SJSA1 (cell line): ENCODE measurements at places on chromosomes 12 and 14.

GRCh38 chr14:49460662-49461061 is 125.5 kb downstream of the RPS29 start:
- no peak for DNase-seq
- no peaks in the 10 kb centered on the region for H3K4me1 ChIP-seq
- no peaks in the 10 kb centered on the region for H3K36me3 ChIP-seq
- no peak overlapping the region for H3K27ac ChIP-seq
- H3K27me3 ChIP-seq: no peaks in the 10 kb centered on the region; the same call in none of the 2 replicates

DNA sequence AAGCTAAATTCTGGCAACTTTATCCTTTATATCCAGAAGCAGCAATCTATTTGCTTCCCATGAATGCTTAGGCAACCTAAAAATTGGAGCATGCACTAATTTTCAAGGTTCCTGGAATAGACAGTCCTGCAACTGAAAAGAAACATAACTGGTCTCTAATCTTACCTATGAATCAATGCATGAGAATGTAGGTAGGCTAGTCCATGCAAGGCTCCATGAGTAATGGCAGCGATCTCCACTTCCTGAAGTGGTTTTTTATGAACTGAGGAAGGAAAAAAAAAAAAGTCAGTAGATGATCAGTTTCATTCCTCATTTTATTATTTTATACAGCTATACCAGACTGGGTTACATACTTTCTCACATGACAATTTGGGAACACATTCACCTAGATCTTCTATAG is 102.0 kb downstream of the PEBP1 start:
- no peak overlapping the region for H3K4me3 ChIP-seq
- peaks cover 32% of the 10 kb centered on the region for H3K36me3 ChIP-seq
- no peaks in the 10 kb centered on the region for H3K4me1 ChIP-seq
- H3K27ac ChIP-seq: no peak overlapping the region
- H3K27me3 ChIP-seq: no peaks in the 10 kb centered on the region

- peak; percentile 27 for DNase-seq
- H3K27ac ChIP-seq: no peak overlapping the region
- H3K36me3 ChIP-seq: no peaks in the 10 kb centered on the region
- H3K4me1 ChIP-seq: peaks cover 39% of the 10 kb centered on the region
Observed at GRCh38 chr14:61385002-61385685, 63.8 kb downstream of the PRKCH start.

DNA sequence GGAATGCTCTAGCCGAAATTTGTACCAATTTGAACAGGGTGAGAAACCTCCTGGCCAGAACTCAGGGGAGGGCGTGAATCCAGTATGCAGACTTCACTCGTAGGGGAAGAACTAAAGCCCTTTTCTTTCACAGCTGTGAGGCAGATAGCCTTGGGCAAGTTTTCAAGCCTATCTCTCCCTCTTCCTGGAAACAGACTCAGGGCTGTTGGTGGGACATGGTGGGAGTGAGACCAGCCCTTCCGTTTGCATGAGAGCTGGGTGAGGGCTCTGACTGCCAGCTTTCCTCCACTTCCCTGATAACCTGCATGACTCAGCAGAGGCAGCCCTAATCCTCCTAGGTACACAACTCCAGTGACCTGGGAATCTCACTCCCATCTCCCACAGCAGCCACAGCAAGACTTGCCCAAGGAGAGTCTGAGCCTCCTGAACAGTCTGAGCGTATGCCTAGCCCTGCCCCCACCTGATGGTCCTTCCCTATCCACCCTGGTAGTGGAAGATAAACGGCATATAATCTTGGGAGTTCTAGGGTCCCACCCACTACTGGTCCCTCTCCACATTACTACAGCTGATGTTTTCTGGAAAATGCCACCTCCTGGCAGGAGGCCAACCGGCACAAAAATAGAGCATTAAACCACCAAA is 170.1 kb upstream of the AMIGO2 start:
- H3K4me1 ChIP-seq: 0 out of 2 replicates have a peak, but pooled peaks cover 11% of the 10 kb centered on the region
- no peak overlapping the region for H3K27ac ChIP-seq
- H3K36me3 ChIP-seq: no peaks in the 10 kb centered on the region
- H3K4me3 ChIP-seq: no peak overlapping the region
- no peaks in the 10 kb centered on the region for H3K27me3 ChIP-seq

GRCh38 chr12:93288626-93289025 is 89.1 kb upstream of the NUDT4 start:
- H3K4me1 ChIP-seq: no peaks in the 10 kb centered on the region
- no peak overlapping the region for H3K27ac ChIP-seq
- no peaks in the 10 kb centered on the region for H3K27me3 ChIP-seq
- no peak overlapping the region for H3K4me3 ChIP-seq
- H3K36me3 ChIP-seq: no peaks in the 10 kb centered on the region
- no peak for DNase-seq

DNA sequence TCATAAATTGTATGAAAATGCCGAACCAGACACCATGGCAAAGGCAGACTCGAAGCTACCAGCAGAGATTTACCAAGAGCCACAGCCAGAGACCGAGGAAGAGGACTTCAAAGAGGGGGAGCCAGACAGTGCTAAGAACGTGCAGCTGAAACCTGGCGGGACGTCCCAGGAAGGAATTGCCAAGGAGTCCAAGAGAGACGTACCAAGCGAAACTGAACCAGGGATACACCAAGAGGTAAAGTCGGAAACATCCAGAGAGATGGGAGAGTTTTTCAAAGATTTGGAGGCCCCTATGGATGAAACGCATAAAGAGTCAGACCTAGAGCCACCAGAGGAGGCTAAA is 294 bp downstream of the SAMD15 start:
- H3K4me1 ChIP-seq: peaks cover 15% of the 10 kb centered on the region; the same call in 1 of the 2 replicates
- H3K36me3 ChIP-seq: peaks cover 3% of the 10 kb centered on the region; the same call in 1 of the 2 replicates

DNA sequence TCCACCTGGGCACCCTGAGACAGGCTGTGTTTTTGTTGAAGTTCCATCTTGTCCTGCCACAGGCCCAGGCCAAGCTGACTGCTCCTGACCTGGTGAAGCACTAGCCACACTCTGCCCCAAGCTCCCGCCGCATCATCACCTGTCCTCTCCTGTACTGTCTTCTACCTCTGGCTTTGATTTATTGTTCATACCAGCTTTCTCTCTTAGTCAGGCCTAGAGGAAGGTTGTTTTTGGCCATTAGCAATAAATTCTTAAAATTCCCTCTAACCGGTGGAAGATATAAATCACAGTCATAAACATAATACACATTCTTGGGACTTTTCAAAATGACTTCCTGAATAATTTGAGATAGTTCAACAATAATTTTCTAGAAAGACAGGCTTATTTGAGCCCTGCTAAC is 169.4 kb downstream of the DAD1 start:
- H3K4me3 ChIP-seq: no peak overlapping the region
- no peaks in the 10 kb centered on the region for H3K36me3 ChIP-seq
- no peaks in the 10 kb centered on the region for H3K4me1 ChIP-seq
- H3K27ac ChIP-seq: no peak overlapping the region

DNA sequence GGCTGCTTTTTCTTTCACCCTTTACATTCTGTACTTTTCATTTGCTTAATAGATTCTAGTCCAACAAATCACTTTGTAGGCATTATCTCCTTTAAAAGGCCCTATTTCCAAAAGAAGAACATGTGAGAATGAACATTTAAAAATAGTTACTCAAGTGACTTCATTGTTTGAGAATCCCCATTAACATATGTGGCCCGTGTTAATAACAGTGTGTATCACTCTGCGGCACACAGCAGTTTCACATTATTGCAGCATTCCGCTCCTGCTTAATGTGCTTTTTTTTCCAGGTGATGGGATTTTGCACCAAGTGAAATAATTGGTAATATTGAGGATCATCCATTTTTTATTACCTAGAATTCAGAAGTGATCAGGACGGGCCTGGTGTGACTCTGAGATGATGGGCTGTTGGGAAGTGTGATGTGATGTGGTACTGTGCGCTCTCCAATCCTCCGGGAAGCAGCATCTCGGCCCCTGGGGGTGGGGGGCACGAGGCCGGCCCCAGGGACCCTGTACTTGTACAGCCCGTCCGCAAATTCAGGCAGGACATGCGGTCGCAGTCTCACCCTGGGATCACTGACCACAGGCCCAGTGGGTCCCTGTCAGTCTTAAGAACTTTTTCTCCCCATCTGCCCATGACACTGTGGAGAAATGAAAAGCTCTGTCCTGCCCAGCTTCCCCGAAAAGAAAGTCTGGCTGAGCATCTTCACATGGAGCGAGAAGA is 32.9 kb downstream of the SLC15A4 start:
- no peaks in the 10 kb centered on the region for H3K27me3 ChIP-seq
- H3K36me3 ChIP-seq: peaks cover 50% of the 10 kb centered on the region
- no peak for DNase-seq
- H3K27ac ChIP-seq: no peak overlapping the region

GRCh38 chr12:68743356-68743755 is 2.6 kb upstream of the SLC35E3 start:
- H3K4me1 ChIP-seq: no peaks in the 10 kb centered on the region
- no peak overlapping the region for H3K4me3 ChIP-seq
- H3K36me3 ChIP-seq: 0 out of 2 replicates have a peak, but pooled peaks cover 18% of the 10 kb centered on the region
- H3K27me3 ChIP-seq: no peaks in the 10 kb centered on the region
- H3K27ac ChIP-seq: no peak overlapping the region
- no peak for DNase-seq

DNA sequence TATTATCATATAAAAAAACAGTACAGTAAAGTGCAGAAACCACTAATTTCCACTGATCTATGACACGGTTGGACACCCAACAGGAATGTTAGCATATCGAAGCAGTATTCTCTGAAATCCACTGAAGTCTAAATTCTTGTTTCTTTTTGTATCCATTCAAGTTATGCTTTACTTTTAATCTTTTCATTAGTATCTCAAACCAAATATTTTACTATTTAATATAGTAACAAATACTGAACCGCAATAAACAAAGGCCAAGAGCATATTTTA is 41.1 kb downstream of the ATXN2 start:
- peaks cover 18% of the 10 kb centered on the region for H3K36me3 ChIP-seq
- DNase-seq: no peak
- peaks cover 10% of the 10 kb centered on the region for H3K4me1 ChIP-seq
- no peak overlapping the region for H3K4me3 ChIP-seq
- H3K27ac ChIP-seq: no peak overlapping the region

GRCh38 chr14:99479906-99480869 is at the start of gene SETD3:
Gene SETD3, minus strand, starts transcription at chr14:99480859. Its CDS starts 15,054 bp downstream, at chr14:99465805.
- no peaks in the 10 kb centered on the region for H3K27me3 ChIP-seq
- H3K36me3 ChIP-seq: peaks cover 11% of the 10 kb centered on the region
- peak; percentile 49 for DNase-seq

DNA sequence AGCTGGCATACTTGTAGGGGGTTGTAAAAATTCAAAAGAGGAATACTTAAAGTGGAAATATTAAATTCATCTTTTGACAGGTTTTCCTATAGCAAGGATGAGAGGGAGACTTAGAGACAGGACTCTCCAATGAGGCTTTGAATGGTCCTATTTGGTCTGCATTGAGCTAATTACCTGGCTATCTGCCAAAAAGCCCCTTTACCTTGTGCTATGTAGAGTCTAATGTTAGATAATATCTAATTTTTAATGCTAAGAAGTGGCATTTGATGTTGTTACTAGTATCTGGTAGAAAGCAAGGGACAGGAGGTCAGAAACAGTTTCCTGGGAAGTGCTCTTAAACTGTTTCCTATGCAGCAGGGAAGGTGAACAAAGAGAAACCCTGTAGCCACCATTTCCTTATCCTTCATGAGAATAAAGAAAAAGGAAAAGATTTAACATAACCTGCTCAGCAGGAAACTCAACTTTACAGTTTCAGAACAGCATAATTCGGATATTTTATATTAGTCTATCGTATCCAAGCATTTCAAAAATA is 550.0 kb downstream of the SOX5 start:
- no peak overlapping the region for H3K4me3 ChIP-seq
- H3K27ac ChIP-seq: no peak overlapping the region
- no peak for DNase-seq
- no peaks in the 10 kb centered on the region for H3K27me3 ChIP-seq
- H3K36me3 ChIP-seq: no peaks in the 10 kb centered on the region

DNA sequence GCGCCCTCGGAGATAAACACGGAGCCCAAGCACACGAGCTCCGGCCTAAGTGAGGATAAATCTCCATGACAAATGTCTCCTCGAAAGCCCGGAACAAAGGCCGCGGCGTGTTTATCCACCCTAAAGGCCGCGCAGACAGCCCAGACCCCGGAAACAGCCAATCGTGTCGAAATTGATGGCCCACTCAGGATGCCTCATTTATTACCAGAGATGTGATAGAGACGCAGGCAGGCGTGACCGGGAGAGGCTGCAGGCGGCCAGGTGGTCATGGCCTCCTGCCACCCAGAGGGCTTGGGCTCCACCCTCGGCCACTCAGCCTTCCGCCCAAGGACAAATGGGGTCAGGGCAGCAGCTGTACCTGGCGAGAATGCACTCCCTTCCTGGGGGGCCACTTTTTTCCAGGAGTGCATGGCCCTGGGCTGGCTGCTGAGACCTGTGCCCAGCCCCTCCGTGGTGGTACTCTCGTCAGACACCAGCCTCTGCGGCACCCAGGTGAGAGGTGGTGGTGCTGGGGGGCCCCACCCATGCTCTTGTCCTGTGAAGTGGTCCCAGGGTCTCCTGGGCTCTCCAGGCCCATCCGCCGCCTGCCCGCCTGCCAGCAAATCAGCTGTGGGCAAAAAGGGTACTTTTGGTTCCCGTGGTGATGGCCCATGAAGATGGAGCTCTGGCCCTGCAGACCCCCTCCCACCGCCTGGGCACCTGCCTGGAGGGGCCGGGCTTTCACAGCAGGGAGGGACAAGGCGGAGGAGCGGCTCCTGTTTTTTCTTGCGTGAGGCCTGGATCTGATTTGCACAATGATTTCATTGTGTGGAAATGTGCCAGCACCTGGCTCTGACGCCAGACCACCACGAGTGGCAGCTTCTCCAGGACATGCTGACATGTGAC is 211.5 kb upstream of the C14orf180 start:
- H3K27me3 ChIP-seq: no peaks in the 10 kb centered on the region
- no peak overlapping the region for H3K27ac ChIP-seq
- H3K4me1 ChIP-seq: no peaks in the 10 kb centered on the region
- no peaks in the 10 kb centered on the region for H3K36me3 ChIP-seq
- no peak overlapping the region for H3K4me3 ChIP-seq
